HEK293T (cell line): ENCODE measurements at places on chromosomes 12 and 14.

- no peak for DNase-seq
Observed at GRCh38 chr14:79332504-79333197, 878.7 kb downstream of the DIO2 start.

DNA sequence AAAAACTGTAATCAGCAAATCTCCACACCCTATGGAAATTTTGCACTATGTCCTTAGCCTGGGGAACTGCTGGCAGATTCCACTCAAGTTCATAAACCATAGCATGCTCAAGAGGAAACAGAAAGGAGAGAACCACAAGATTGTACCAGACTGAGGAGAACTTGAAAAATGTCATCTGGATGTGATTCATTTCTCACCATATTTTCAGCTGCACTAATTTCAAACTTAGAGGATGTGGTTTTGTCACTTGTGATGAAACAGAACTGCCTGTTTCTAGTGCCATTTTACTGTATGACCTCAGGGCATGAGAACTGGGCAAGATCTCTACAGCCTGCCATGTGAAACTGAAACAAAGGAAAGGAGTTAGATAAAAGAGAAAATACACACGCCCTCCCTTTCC lies 1493.1 kb upstream of the FLRT2 start:
- DNase-seq, result no peak

- no peak for DNase-seq
Observed at GRCh38 chr12:96483116-96483515, 6.3 kb upstream of the CFAP54 start.

GRCh38 chr12:84789184-84789583 lies 123.4 kb downstream of the SLC6A15 start:
- DNase-seq, result no peak

DNA sequence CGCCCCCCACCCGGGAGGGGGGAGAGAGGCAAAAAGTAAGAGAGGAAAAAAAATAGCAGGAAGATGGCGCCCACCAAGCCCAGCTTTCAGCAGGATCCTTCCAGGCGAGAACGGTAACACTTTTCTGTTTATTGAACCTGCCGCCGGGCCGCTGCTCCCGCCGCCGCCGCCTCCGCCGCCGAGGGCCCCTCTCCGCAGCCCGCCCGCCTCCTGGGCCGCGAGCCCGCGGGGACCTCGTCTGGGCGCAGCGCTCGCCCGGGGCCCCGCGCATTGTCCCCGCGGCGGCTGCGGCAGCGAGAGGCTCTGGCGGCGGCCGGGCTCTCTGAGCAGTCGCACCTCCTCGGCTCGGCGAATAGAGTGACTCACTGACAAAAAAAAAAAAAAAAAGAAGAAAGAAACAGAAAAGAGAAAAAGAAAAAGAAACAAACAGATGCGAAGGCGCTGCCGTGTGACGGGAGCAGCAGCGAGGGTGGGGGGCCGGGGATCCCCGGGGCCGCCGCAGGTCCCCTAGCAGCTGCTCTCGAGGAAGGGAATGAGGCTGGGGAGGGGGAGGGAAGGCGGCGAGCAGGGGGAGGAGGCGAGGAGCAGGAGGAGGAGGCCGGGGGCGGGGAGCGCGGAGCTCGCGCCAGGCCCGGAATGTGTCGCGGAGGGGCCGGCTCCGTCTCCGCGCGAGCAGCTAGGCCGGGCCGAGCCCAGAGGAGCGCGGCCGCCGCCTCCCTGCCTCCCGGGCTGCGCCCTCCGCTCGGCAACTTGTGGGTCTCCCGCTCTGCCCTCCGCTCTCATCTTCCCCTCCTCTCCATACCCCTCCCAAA lies 781 bp downstream of the NPAS3 start:
- DNase-seq, result peak; percentile 63

DNA sequence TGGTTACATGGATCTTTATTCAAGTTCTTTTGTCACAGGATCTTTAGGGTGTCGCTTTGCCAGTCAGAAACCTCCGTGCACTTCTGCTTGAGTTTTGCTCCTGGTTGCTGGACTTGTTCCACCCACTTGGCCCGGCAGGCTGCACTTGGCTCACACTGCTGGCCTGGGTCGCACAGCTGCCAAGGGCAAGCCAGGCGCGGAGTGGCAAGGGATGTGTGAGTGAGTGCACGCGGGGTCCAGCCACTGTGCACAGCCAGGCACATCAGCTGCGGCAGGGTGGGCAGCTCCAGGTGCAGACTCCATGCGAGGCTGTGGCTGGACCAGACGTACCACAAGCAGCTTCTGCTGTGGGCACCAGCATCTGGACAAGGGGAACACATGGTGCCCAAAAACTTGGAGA lies 76.6 kb downstream of the DERA start:
- no peak for DNase-seq

DNA sequence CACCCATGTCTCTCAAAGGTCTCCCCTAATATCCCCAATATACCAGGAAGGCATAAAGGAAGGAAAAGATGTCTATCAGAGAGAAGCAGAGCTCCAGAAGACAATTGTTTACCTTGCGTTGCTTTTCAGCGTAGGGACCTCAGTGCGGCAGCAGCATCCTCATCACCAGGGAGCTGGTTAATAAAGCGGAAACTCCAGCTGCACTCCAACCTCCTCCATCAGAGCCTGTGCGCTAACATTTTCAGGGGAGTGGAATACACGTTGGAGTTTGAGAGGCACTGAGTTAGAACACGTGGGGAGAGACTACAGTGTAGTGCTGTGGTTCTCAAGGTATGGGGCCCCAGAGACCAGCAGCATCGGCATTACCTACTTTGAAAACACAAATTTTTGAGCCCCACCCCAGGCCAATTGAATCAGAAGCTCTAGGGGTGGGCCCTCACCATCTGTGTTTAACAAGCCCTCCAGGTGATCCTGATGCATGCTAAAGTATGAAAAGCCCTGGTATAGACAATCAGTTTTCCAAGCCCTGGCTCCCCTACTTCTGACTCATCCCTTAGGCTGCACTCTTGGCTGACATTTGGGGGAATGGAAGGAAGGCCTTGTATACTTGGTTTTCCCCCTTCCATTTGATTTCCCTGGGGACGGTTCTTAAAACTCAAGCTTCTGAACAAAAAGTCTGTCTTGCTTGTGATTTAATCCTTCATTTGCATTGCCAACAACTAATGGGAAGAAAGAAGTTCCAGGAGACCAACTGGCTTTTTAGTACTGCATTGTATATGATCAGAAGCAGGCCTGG lies 419.0 kb upstream of the CCDC196 start:
- no peak for DNase-seq

GRCh38 chr12:26572137-26572536 lies 260.9 kb downstream of the ITPR2 start:
- DNase-seq, result peak; percentile 25

- no peak for DNase-seq
Observed at GRCh38 chr14:79443602-79444001, 767.7 kb downstream of the DIO2 start.

DNA sequence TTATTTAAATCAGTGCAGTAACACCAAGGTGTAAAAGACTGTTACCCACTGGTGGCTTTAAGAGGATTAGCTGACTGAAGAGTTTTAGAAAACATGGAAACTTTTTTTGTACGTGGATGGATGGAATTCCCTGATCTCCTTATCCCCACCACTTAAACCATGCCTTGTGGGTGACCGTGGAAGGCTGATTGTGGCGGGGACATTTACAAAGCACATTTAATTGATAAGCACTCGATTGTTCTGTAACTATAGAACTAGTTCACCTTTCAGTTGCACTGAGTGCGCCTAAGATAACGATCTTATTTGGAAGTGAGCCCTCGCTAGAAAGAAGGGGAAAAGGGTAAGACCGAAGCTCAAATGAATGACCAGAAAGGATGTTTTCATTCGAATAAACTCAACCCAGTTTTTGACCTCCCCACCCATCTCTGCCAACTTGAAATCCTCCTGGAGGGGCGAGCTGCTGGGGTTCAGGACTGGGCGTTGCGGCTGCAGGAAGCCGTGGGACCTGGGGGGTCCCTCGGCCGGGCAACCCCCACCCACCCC lies 688 bp upstream of the RASSF3 start:
- DNase-seq, result no peak

- DNase-seq, result no peak
Observed at GRCh38 chr12:20409607-20410377, 41.5 kb downstream of the PDE3A start.

- DNase-seq, result peak; percentile 99
Observed at GRCh38 chr12:108562348-108563135, at the start of gene ISCU. ISCU (plus strand) TSS chr12:108562596; CDS start chr12:108562623, 27 bp downstream.

DNA sequence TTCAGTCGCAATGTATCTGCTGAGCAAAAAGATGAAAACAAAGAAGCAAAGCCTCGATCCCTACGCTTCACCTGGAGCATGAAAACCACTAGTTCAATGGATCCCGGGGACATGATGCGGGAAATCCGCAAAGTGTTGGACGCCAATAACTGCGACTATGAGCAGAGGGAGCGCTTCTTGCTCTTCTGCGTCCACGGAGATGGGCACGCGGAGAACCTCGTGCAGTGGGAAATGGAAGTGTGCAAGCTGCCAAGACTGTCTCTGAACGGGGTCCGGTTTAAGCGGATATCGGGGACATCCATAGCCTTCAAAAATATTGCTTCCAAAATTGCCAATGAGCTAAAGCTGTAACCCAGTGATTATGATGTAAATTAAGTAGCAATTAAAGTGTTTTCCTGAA lies 19.8 kb downstream of the CKB start:
- no peak for DNase-seq

GRCh38 chr12:56431288-56431687 lies 17.9 kb downstream of the TIMELESS start:
- no peak for DNase-seq

DNA sequence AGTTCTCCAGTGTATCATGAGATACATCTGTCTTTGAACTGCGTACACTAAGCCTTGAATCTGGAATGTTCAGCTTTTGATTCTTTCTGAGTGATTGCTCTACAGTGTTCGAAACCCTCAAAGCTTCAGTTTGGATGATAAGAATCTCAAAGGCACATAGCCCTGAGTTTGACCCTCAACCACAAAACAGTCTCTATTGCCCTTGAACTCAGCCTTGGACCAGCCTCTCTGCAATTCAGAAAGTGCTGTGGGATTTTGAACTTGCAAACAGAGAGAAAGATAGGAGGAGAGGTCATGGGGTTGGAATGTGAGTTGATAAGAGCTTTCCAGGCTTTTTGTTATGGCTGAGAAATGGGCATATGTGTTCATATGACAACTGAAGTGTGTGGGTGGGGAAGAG lies 100.3 kb downstream of the MYRFL start:
- no peak for DNase-seq

DNA sequence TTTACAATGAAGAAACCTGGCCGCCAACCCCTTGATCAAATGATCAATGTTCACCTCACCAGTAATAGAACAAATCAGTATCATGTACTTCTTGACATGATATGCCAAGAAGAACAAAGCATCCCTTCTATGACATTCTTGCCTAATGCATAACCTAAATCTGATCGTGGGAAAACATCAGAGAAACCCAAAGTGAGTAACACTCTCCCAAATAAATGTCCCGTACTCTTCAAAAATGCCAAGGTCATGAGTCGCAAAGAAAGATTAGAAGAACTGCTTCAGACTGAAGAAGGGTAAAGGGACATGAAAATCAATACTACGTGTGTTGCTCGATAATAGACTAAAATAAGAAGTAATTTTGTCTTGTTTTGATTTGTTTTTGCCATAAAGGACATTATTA lies 11.4 kb upstream of the SLC25A3 start:
- DNase-seq, result no peak

- peak; percentile 6 for DNase-seq
Observed at GRCh38 chr12:74538491-74539258, 1.0 kb downstream of the ATXN7L3B start.

- no peak for DNase-seq
Observed at GRCh38 chr14:99726538-99727095, 42.5 kb downstream of the CYP46A1 start.

GRCh38 chr12:53664936-53665335 lies 10.9 kb downstream of the ATP5MC2 start:
- no peak for DNase-seq

GRCh38 chr14:65170318-65170717 lies 68.0 kb upstream of the MAX start:
- no peak for DNase-seq

GRCh38 chr14:63443361-63443760 lies 99.8 kb downstream of the PPP2R5E start:
- no peak for DNase-seq

DNA sequence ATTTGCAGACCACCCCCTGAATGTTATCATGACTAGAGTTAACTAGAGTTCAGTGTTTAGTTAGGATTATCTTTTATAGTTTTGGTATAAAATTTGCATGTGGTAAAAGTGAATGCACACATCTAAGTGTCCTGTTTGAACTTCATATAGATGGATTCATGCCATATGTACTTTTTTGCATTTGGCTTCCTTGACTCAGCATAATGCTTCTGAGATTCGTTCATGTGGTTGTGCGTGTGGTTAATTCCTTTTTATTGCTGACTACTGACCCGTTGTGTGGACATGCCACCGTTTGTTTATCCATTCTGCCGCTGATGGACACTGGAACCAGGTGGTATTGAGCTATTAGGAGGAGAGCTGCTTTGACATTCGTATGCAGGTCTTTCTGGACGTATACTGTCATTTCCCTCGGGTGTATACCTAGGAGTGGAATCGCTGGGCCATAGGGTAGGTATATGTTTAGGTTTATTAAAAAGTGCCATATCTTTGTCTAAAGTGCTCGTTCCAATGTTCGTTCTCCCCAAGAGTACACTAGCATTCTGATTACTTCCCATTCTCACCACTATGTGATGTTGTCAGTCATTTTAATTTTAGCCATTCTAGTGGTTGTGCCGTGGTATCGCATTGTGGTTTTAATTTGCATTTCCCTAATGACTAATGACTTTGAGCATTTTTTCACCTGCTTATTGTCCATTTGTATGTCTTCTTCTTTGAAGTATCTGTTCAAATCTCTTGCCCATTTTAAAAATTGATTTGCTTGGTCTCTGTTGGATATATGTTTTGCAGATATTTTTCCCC lies 37.7 kb downstream of the RIN3 start:
- DNase-seq, result no peak

GRCh38 chr12:94277426-94278000 lies 129.1 kb downstream of the PLXNC1 start:
- DNase-seq, result no peak

GRCh38 chr12:33605757-33606156 lies 166.1 kb upstream of the SYT10 start:
- DNase-seq, result no peak

- DNase-seq, result no peak
Observed at GRCh38 chr14:104545942-104546501, 33.5 kb upstream of the C14orf180 start.

DNA sequence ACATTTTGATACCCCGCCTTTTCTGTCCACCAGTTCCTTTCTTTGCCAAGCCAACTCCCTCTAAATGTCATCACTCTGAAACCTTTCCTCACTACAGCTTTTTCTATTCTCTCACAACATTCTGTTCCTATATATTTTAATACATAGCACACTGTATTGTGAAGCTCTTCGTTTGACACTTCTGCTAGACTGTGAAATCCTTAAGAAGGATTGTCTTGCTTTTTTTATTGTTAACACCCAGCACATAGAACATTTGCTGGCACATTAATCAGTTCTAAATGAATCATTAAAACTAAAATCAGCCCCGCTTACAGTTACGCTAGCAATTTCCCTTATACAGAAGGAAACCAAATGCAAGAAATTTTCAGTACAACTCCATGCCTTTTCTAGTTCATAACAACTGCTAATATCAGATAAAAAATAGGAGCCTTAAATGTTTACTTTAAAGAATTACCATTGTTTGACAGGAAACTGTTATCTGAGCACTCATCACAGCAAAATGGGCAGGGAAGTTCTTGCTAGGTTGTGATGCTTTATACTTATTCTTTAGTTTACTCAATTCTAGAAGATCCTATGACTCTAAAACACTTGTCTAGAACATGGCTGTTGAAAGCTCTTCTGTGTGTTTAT lies 93.5 kb downstream of the PPP1R12A start:
- DNase-seq, result no peak
